ENCODE measurements at places on chromosomes 13 and 19.

- no peak for DNase-seq
Observed at GRCh38 chr13:20609145-20609544, 42.2 kb downstream of the IFT88 start.

- no peak for DNase-seq
Observed at GRCh38 chr13:27508802-27509201, 58.4 kb upstream of the MTIF3 start.

- no peak for DNase-seq
Observed at GRCh38 chr13:23722726-23723453, 152.7 kb downstream of the TNFRSF19 start.

DNA sequence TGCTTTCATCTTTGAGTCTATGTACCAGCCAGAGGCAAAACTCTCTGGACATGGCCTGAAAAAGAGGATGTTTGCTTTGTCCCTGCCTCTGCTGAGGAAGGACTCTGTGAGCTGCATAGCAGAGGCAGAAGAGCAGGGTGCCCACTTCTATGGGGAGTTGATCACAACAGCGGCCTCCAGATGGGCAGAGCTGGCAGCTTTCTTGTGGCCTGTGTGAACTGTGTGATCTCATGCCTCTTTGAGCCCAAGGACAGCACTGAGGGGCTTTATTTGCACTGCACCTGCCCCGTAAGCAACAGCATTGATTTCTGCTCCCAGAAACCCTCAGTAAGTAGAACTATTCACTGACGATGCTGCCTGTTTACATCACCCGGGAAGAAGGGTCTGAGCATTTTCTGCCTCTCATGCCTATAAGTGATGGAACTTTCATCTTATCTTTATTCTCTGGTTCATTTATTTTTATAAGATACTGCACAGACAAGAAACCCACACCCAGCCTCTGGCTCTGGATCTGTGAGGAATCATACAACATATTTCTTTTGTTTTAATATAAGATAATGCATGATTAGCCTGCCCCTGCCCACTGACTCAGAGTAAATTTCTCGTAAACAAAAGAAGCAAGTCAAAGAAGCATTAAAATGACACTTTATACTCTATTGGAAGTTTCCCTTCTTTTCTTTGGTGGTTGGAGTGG is 244.2 kb upstream of the SOX21 start:
- no peak for DNase-seq

DNA sequence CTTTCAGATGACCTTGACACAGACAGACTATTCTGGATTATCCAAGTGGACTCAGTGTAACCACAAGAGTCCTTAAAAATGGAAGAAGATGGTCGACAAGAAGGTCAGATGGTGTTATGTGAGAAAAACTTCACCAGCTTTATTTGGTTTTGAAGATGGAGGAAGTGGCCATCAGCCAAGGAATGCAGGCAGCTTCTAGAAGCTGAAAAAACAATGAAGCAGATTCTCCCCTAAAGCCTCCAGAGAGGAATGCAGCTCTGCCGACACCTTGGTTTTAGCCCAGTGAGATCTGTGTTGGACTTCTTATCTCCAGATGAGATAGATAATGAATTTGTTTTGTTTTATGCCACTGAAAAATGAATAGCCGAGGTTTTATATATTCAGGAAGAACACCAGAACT is 501.5 kb downstream of the DCT start:
- DNase-seq: no peak

GRCh38 chr13:109196948-109197347 is 567.5 kb downstream of the MYO16 start:
- no peak for DNase-seq

GRCh38 chr13:71867131-71867814 is at the start of gene DACH1:
Gene DACH1 (minus strand): TSS chr13:71867204.
- no peak for DNase-seq

DNA sequence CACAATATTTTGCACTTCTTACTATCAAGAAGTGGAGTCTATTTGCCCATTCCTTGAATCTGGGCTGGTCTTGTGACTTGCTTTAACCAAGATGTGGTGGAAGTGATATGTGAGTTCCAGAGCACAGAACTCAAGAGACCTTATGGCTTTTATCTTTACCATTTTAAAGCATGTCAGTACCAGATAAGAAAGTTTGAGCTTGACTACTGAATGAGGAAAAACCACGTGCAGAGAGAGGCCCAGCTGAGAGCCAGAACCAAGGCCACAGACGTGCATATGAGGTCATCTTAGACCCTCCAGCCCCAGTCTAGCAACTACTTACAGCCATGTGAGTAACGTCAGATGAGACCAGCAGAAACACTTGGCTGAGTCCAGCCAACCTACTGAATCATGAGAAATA is 6.3 kb upstream of the CDK8 start:
- DNase-seq: no peak

DNA sequence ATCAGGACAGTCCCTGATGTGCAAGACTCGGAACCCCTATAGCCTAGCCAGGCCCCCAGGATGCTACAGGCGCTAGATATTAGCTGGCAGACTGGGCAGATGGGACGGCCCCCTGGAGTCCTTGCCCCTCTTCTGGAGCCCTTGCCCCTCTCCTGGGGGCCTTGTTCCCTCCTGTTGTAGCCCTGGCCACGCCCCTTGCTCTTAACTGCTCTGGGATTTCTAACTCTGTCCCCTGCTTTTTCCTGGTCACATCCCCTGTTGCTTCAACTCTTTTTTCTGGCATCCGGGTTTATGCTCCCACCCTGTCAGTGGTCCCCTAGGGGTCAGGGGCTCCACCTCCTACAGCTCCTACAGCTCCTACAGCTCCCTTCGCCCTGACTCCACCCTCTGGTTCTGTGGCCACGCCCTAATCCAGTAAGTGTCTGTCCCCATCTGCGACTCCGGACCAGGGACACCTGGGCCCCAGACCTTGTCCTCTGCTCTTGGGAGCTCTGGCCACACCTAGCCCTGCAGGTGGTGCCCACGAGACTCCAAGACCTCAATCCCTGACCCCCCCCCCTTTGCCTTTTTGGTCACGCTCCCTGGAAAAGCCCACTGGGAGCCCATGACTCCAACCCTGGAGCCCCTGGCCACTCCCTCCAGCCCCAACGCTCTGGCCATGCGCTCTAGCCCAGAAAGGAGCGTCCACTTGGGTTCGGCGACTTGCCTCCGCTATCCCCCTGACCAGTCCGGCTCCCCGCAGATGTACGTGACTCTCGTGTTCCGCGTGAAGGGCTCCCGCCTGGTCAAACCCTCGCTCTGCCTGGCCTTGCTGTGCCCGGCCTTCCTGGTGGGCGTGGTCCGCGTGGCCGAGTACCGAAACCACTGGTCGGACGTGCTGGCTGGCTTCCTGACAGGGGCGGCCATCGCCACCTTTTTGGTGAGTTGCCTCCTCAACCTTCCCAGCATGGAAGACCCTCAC is 6.8 kb downstream of the PLPPR2 start:
- DNase-seq: no peak

GRCh38 chr13:48448285-48448958 is 35.5 kb upstream of the LPAR6 start:
- DNase-seq: no peak

GRCh38 chr19:7360393-7360984 is 11.8 kb downstream of the ARHGEF18 start:
- DNase-seq: no peak

- DNase-seq: no peak
Observed at GRCh38 chr19:8615024-8615423, 4.5 kb upstream of the ADAMTS10 start.

DNA sequence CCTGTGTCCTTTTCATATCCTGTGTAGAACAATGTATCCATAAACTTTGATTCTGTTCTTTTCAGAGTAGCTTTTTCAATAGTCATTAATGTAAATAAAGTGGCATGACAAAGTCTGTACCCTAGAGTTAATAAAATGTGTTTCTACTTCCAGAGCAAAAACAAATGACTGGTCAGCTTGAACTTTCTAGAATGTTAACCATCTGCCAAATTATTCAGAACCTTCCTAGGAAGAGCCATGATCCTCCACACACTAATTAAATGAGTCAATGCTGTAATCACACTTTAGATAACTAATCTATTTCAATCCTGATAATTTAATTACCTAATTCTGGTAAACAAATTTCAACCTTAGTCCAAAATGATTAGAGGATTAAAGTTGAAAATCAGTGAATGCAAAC is 73.2 kb downstream of the DIAPH3 start:
- no peak for DNase-seq

GRCh38 chr13:72303941-72304746 is 423.3 kb downstream of the MZT1 start:
- no peak for DNase-seq

GRCh38 chr19:21698215-21698614 is 69.2 kb downstream of the ZNF100 start:
- DNase-seq: no peak

DNA sequence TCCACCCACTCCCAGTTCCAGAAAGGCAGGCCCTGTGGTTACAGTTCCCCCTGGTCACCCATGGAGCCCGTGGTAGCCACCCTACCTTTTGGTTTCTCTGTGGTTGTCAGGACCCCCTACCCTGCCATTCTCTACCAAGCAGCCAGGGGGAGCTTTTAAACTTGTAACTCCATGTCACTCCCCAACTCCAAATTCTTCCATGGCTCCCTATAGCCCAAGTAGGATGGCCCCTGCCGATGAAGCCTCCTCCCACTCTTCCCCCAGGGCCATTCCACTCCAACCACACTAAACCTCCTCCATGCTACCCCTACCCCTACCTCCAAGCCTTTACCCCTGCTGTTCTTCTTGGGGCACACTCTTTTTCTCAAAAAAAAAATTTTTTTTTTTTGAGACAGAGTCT is 2.2 kb downstream of the S1PR2 start:
- no peak for DNase-seq

GRCh38 chr13:39283072-39283471 is 244.8 kb downstream of the NHLRC3 start:
- DNase-seq: no peak

GRCh38 chr13:39783051-39783450 is 127.6 kb downstream of the COG6 start:
- DNase-seq: no peak

DNA sequence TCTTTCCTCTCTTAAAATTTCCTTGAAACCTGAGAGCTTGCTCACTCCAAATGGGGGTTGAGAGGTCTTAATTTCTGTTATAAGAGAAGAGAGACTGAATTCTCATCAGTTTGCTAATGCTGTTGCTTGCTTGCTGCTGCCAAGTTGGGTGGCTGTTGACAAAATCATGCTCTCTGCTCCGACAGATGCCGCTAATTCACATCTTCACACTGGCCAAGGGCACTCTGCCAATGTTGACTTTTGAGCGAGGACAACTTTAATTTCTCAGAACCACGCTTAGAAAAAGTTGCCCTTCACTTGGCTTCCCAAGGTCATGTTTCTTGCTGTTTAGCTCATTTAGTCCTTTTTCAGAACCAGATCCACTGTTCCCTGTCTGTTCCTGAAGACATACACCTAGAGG is 402.9 kb downstream of the HS6ST3 start:
- no peak for DNase-seq

GRCh38 chr19:3575260-3575741 is 2.6 kb downstream of the HMG20B start:
- no peak for DNase-seq

DNA sequence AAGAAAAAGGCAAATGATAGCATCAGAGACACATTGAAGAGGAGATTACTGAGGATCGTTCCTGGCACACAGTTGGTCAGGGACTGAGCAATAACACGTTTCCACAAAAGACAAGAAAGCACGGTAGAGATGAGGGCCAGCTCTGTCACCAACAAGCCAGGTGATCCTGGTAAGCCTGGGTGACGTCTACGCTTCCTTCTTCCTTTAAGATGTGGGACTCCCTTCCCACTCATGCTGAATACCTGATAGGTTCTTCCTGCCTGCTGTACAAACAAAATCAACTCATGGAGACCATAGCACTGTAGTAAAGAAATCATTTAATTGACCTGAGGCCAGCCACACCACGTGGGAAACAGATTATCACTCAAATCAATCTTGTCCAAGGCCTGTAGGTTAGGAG is 19.7 kb upstream of the COG3 start:
- DNase-seq: no peak

GRCh38 chr19:12656899-12657571 is 9.5 kb downstream of the MAN2B1 start:
- DNase-seq: peak; percentile 71

- no peak for DNase-seq
Observed at GRCh38 chr19:15669891-15670290, 3.0 kb upstream of the CYP4F12 start.

DNA sequence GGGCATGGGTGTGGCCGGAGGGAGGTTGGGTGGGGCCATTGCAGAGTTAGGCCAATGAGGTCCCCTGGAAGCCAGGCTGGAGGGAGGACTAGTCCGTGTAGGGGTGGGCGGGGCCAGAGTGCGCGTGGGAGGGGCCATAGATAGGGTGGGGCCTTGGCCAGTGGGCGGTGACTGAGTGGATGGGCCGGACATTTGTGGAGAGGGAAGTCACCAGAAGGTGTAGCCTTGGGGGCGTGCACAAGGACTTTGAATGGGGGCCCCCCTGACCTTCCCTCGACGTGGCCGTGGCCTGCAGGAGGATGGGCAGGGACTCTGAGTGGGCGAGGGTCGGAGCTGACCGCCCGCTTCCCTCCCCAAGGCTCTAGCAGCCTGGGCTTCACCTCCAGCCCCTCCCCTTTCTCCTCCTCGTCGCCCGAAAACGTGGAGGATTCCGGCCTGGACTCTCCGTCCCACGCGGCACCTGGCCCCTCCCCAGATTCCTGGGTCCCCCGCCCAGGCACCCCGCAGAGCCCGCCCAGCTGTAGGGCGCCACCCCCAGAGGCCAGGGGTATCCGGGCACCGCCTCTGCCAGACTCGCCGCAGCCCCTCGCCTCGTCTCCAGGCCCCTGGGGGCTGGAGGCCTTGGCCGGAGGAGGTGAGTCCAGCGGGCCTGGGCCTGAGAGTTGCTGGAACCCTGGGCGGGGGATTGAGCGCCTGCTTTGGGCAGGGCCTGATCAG is 16.5 kb upstream of the B3GNT3 start:
- DNase-seq: peak; percentile 83

DNA sequence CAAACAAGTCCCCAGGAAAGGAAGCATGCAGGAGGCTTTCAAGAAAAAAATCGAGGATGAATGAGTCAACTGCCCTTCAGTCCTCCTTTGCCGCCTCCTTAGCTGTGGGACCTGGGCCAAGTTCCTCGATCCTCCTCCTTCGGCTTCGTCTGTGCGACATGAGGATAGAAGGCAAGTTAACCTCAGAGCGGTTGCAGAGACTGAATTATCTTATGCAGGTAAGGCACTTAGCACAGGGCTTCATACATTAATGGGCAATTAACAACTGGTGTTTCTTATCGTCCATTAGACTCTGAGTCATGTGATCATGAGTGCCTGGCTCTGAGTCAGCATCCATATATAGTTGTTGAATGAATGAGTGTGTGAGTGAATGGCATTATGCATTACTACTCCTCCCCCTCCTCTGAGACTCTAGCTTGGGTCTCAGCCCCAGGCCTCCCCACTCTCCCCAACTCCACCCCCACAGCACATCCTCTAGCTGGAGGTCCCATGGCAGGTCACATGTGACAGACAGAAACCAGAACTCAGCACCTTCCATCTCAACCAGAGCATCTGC is 1.6 kb upstream of the TTC9B start:
- DNase-seq: no peak

DNA sequence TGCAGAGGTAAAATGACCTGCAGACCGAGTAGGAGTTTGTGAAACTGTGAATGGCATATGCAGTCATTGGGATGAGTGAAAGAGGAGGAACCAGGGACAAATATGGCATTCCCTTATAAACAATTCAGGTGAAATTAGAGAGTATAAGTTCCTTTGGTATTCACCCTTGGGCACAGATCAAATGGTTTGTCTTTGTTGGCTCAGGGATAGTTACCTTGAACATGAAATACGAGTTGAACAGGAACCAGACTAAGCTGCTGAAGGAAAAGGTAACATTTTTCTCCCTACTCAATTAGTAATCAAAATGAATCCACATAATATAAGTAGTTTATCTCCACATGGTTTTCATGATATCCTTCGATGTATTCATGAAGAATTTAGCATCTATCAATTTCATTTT is 50.5 kb downstream of the SLITRK1 start:
- no peak for DNase-seq
